ENCODE measurements at places on chromosomes 4 and X. TPM values are rescaled to one million over a fixed set of nuclear protein-coding genes. Genes with fewer than 3 reads are reported as not detected.

The CTAG2 gene
- not detected for total RNA-seq

The KIF4A gene
- 6.6 TPM for total RNA-seq

The CRMP1 gene
- 0.25 TPM for total RNA-seq

The CACNA1F gene
- not detected for total RNA-seq

The TNIP3 gene
- 0.35 TPM for total RNA-seq

The TMPRSS11B gene
- not detected for total RNA-seq

The FGF5 gene
- total RNA-seq, result 2.5 TPM

The NPNT gene
- total RNA-seq, result 47.2 TPM

The CLCN4 gene
- 4.2 TPM for total RNA-seq

The IDUA gene
- total RNA-seq, result 3.3 TPM

The FAM184B gene
- total RNA-seq, result not detected

The USP17L30 gene
- not detected for total RNA-seq

The DKK2 gene
- total RNA-seq, result 0.65 TPM

The BST1 gene
- total RNA-seq, result 8.7 TPM

The C4orf50 gene
- not detected for total RNA-seq

The NAP1L2 gene
- 2.1 TPM for total RNA-seq

The IGSF1 gene
- 0.70 TPM for total RNA-seq

The ADH6 gene
- 1.1 TPM for total RNA-seq

The SLC9B2 gene
- 11.1 TPM for total RNA-seq

The TLR7 gene
- not detected for total RNA-seq

The TMSB15C gene
- total RNA-seq, result 3.9 TPM

The PLXNB3 gene
- total RNA-seq, result 2.6 TPM

The PRSS12 gene
- total RNA-seq, result 2.0 TPM

The GPRASP3 gene
- total RNA-seq, result 0.87 TPM

The LINC00632 gene
- under 0.01 TPM for total RNA-seq

The ASB11 gene
- total RNA-seq, result not detected

The TEX13C gene
- not detected for total RNA-seq

The FAM47E gene
- total RNA-seq, result 5.7 TPM

The CD38 gene
- 0.52 TPM for total RNA-seq

The RASL11B gene
- total RNA-seq, result 21.2 TPM

The PF4V1 gene
- total RNA-seq, result 13.5 TPM

The MTTP gene
- total RNA-seq, result 0.17 TPM

The CENPI gene
- 1.2 TPM for total RNA-seq

The PPBP gene
- not detected for total RNA-seq

The SERPINA7 gene
- total RNA-seq, result not detected

The ETDA gene
- total RNA-seq, result not detected

The RHOH gene
- total RNA-seq, result not detected

The ZCCHC12 gene
- total RNA-seq, result 0.05 TPM

The TMPRSS11D gene
- not detected for total RNA-seq

The SYTL5 gene
- under 0.01 TPM for total RNA-seq

The NAT8L gene
- 0.17 TPM for total RNA-seq

The GATA1 gene
- not detected for total RNA-seq

The SGMS2 gene
- total RNA-seq, result 223 TPM

The PNCK gene
- total RNA-seq, result not detected

The TLR3 gene
- 17.5 TPM for total RNA-seq

The STOX2 gene
- total RNA-seq, result 4.5 TPM

The DOCK11 gene
- total RNA-seq, result 4.9 TPM

Data from renal cortical epithelial cell (primary cell).